ENCODE measurements at places on chromosomes 6 and 20.
A peak's percentile ranks its signal among the peaks of the same experiment; 100 is the strongest.

- DNase-seq: no peak
These were observed 60.3 kb downstream of the TRERF1 start for GRCh38 chr6:42391441-42391840.

GRCh38 chr20:9616833-9617461, 102.6 kb downstream of the LAMP5 start:
- DNase-seq: peak; percentile 46

DNA sequence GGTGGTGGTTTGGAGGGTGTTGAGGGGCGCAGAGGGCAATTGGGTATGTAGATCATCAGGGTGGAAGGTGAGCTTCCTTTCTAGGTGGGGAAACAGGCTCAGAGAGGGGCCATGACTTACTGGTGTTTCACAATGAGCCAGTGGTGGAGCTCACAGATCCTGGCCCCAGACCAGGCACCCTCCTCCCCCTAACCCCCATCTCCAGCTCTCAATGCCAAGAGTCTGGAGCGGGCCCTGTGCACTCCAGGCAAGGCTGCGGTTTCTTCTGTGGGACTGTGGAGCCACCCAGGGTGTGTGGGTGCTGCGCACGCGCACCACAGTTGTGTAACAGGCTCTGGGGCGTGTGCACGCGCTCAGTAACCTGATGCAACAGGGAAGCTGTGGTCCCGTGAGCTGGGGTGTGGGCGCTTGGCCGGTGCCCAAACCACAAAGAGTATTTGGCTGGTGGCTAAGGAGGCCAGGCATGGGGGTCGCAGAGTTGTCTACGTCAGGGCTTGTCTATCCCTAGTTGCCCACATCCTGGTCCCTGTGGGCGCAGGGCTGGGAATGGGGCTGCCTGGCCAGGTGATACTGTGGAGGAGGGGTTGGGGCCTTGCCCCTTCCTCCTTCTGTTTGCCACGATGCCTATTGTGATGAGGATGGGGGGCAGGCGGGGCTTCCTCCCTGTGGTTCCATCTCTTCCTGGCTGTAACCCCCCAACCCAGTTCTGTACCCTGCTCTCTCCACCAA, 37.5 kb upstream of the MRPS18A start:
- DNase-seq: peak; percentile 93

DNA sequence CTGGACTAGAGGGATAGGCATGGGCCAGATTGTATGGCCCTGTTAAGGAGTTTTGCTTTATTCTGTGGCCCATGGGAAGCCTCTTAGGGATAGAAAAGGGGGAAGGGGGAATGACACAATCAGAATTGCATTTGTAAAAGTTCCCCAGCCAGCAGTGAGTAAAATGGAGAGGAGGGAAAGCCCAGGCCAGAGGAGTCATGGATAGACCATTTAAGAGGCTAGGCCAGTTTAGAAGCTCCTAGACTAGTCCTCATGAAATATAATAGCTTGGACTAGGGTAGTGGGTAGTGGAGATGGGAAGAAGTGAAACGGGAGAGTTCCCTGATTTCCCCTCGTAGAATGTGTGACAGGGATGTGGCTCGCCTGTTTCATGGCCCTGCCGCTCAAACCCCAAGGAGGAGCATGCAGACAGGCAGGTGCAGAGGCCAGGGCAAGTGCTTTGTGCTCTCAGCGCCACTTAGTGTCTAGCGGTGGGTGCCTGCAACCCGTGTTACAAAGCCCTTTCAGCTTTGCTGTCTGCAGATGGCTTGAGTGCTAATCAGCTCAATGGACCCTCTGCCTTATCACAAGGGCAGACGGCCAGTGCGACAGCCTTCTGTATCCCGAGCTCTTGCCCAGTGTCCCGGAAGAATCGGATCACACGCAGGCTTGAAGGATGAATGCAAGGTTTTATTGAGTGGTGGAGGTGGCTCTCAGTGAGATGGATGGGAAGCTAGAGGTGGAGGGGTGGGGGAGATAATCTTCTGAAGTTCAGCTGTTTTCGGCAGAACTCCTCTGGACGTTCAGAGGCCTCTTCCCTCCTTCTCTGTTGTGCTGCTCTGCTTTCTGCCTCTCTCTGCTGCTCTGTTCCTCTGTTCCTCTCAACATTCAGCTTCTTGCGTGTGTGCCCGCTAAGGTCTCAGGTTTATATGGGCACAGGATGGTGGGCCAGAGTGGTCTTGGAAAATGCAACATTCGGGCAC, 141.1 kb downstream of the CEP57L1 start:
- DNase-seq: no peak

DNA sequence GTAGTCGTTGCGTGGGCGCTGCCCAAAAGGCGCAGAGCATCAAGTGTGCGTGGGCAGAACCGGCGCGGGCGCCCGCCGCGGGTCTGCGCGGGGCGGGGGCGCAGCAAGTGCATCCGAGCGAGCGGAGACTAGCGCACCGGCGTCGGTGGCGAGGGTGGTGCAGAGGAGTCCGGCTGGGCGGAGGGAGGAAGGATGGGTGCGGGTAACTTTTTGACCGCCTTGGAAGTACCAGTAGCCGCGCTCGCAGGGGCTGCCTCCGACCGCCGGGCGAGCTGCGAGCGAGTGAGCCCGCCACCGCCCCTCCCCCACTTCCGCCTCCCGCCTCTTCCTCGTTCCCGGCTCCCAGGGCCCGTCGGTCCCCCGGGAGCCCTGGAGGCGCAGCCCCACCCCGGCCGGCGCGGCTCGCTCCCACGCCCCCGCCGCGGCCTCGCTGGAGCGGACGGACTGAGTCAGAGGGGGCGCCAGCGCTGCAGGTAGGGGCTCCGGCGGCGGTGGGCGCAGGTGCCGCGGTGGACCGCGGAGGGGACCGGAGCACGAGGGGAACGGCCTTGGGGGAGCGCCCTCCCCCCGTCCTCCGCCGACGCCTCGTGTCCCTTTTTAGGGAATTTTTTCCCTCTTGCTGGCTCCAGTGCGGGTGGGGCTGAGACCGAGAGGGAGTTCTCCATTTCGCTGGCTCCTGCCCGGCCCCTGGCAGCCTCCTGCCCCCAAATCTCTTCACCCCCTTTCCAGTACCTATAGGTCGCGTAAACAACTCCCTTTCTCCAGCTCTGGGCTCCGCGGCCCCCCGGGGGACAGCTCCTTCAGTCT, 1.6 kb upstream of the DBNDD2 start:
- peak; percentile 77 for DNase-seq
